ENCODE measurements at places on chromosomes 6 and 20.

GRCh38 chr20:30487947-30488926, 769.2 kb upstream of the DEFB115 start:
- DNase-seq = no peak

DNA sequence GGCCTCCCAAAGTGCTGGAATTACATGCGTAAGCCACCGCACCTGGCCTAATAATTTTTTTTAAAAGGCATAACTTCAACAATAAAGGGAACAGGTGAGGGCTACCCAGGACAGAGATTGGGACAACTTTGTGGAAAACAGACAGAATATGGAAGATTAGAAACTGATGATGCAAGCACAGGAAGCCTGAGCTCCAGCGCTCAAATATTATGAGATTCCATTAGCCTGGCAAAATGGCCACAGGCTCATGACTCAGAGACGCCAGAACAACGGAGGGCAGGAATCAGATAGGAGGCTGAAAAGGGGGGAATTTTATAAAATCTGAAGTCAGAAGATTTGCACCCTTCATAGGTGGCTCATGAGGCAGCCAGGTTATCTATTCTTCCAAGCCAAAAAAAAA, 103.1 kb upstream of the MRPS10 start:
- DNase-seq = no peak

GRCh38 chr20:40970218-40970617, 58.4 kb upstream of the TOP1 start:
- DNase-seq = no peak

- no peak for DNase-seq
Observed at GRCh38 chr6:80143419-80143937, 37.0 kb downstream of the BCKDHB start.

- no peak for DNase-seq
Observed at GRCh38 chr6:139636391-139636790, 261.9 kb upstream of the CITED2 start.

DNA sequence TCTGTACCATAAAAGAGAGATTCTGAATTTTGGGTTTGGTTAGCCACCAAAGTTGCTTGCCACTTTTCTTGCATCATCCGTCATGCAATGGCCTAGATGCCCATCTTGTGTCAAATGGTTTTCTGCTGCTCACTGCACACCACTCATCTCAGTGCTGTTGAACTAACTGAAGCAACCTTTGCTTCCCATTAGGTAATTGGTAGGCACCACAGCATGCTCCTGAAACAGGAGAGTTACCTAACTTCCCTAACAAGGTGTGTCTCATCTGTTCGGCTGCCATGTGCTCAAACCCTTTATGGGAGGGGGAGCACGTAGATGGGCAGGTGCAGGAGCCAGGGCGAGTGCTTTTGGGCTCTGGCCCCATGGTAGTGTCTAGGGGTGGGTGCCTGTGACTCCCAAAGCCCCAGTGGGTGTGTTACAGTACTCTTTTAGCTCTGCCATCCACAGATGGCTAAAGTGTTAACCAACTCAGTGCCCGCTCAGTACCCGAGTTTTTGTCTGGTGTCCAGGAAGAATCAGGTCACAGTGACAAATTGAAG, 147.4 kb upstream of the SPACA1 start:
- no peak for DNase-seq

GRCh38 chr6:136382676-136383252, 93.1 kb upstream of the BCLAF1 start:
- no peak for DNase-seq

GRCh38 chr20:5836569-5836968, 86.4 kb downstream of the SHLD1 start:
- DNase-seq = no peak

DNA sequence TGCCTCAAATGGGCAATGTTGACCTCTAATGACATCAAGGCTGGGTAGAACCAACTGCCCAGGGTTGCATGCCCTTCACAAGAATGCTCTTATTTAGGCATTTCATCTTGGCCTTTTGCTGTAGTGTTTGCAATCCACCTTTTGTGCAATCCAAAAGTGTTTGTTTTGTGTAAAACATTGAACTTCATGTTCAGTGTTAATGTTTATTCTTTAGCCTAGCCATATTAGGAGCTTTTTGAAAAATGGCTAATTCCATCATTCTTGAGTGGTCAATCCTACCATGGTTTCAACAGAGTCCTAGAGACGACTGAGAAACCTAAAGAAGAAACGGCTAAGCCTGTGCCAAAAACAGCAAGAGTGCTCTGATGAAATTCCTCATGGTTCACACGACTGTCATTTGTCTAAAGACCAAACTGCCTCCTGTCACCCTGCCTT, 279.6 kb upstream of the PRDM1 start:
- no peak for DNase-seq

GRCh38 chr6:157056275-157056674, 267.0 kb downstream of the TMEM242 start:
- DNase-seq = peak; percentile 61

GRCh38 chr6:52876056-52876787, 33.3 kb downstream of the GSTA3 start:
- no peak for DNase-seq
